Stimulated activated naive CD4-positive, alpha-beta T cell treated with Interleukin-2 at 50 U/mL for 16 hours (primary cell): ENCODE measurements at places on chromosomes 13 and 19.

- no peak for DNase-seq
These were observed at the start of gene STARD13 for GRCh38 chr13:33285420-33286124. TSS of gene STARD13 (minus strand) at chr13:33285755. CDS start at chr13:33285638, 117 bp downstream.

DNA sequence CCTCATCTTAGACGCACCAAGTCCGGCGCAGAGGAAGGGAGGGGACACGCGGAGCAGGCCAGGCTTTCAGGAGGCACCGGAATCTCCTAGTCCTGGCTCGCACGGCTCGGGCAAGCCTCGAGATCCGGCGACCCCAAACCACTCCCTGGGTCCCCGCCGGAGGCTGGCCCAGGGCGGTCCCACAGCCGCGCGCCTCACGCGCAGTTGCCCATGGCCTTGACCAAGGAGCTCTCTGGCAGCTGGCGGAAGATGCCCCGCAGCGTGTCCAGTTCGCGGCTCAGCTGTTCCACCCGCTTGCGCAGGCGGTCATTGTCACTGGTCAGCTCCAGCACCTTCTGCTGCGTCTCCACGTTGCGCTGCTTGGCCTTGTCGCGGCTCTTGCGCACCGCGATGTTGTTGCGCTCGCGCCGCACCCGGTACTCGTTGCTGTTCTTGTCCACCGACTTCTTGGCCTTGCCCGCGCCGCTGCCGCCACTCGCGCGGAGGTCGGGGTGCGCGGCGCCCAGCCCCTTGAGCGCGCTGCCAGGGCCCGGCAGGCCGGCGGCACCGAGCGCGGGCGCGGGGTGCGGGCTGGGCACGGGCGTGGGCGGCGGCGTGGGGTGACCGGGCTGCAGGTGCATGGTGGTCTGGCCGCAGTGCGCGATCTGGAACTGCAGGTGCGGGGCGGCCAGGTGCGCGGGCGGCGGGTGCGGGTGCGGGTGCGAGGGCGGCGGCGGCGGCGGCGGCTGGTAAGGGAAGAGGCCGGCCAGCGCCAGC is 1.0 kb downstream of the CEBPA start:
- DNase-seq: no peak

GRCh38 chr13:24275041-24275440 is 34.3 kb upstream of the C1QTNF9 start:
- no peak for DNase-seq

GRCh38 chr19:4904481-4904880 is 1.8 kb upstream of the ARRDC5 start:
- DNase-seq: no peak

DNA sequence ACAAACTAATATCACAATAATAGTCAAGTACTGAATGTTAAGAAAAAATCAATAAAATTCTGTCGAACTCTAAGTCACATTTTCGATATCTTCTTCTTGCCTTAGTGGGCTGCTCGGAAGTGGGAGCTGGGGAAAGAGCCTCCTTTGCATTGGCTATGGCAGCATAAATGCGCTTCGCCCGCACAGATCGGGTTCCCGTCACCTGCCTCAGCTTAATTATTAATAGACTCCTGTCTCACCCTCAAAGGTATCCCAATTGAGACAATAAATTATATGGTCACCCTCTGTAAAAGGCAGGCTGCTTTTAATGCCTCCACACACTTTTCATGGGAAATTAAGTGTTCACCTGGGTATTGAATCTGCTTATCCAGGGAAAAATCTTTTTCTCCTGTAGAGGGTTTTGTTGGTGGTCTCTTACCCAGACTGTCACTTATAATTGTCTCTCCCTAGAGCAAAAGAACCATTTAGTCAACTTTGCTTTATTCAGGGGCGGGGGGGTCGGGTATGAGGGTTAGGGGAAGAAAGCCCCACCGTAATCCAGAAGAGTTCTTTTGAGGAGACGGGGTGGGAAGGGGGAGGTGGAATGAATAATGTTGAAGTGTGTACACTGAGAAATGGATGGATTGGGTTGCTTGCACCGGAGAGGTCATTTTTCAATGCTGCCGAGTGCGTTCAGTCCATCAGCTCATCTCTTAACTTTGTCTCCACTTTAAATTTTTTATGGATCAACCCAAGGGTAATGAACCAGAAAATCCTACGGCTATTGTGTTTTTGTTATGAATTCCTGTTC is 682.6 kb upstream of the SGCG start:
- DNase-seq: no peak

- DNase-seq: no peak
These were observed 27.4 kb upstream of the EMP3 start for GRCh38 chr19:48297975-48298374.

- DNase-seq: peak; percentile 13
These were observed 110.9 kb downstream of the IER2 start for GRCh38 chr19:13260883-13261653.

DNA sequence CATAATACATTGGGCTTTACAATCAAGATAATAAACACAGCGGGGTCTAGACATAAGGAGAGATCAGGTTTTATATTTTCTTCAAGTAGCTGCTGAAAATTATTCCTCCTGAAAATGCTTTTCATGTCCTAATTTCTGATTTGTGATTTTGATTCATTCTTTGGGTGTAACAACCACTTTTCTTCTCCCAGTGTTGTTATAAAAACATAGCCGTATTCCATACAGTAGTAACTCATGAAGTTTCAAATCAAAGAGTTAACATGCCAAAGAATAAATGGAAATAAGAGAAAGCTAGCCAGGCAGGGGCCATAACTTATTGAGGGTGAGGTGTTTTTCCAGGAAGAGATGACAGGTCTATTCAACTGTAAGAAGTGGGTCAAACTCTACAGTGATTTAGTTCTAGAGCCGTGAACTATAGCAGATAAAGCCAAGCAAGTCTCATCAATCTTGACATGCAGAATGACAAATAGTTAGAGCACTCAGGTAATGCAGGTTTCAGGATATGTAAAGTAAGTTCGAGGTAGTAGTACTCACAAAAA is 934.4 kb upstream of the SLITRK1 start:
- DNase-seq: no peak

- no peak for DNase-seq
These were observed 5.8 kb downstream of the CEBPA start for GRCh38 chr19:33296488-33296971.

DNA sequence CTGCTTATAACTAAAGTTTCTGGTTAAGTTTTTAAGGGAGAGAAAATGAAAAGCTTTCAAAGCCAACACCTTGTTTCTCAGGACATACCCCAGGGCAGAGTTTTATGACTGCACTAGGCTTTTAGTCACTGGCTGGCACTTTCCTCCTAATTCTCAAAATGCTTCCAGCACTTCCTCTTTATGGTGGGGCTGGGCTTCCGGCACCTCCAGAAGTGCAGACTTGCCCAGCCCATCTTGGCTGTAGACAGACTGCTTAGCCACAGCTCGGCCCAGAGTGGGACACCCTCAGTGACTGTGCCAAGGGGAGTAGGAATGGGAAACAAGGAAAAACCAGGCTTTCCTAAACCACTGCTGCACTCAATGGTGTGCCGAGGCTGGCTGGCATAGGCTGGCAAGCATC is 23.2 kb upstream of the GTF3A start:
- no peak for DNase-seq

DNA sequence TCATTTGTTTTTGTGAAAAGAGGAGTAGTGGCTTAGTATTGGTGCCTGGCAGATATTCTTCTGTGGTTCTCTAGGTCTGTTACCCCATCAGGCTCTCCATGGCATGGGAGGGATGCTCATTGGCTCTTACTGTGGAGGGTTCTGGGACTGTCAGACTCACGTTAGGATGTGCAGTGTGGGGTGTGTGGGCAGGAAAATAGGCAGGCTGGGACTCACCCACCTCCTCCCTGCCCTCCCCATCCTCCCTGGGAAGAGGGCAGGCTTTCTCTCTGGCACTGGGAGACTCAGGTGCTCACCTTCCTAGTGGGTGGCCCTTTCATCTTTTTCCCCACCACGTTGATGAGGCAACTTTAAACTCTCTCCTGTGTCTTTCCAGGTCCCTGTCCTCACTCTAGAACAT is 44.2 kb downstream of the ZNF536 start:
- DNase-seq: no peak

GRCh38 chr13:33838647-33839046 is 20.7 kb downstream of the RFC3 start:
- DNase-seq: no peak

- DNase-seq: no peak
These were observed 2.9 kb downstream of the DAZAP1 start for GRCh38 chr19:1410136-1410786.

DNA sequence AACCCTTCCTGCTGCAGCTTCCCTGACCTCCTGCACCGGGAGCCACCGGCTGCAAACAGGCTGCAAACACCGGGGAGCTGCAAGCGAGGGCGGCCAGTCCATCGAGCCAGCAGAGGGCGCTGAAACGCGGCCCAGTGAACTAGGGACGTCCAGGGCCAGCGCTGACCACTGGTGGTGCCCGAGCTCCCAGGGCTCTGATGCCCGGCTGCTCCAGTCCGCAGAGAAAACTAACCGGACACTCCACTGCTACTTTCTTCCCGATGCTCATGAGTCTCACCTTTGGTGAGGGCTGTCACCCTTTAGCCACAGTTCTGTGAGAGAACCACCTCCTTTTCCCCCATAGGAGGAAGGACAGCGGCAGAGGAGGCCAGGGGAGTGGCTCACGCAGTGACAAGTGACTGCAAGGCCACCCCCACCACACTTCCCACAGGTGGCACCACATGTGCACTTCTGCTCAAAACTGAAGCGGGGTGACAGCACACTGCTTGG is 82.8 kb upstream of the MTIF3 start:
- peak; percentile 18 for DNase-seq

- no peak for DNase-seq
These were observed 7.6 kb downstream of the PCCA start for GRCh38 chr13:100096526-100096925.
